Cortex of kidney (tissue), 1 donor: ENCODE measurements at places on chromosomes 2 and 18.

DNA sequence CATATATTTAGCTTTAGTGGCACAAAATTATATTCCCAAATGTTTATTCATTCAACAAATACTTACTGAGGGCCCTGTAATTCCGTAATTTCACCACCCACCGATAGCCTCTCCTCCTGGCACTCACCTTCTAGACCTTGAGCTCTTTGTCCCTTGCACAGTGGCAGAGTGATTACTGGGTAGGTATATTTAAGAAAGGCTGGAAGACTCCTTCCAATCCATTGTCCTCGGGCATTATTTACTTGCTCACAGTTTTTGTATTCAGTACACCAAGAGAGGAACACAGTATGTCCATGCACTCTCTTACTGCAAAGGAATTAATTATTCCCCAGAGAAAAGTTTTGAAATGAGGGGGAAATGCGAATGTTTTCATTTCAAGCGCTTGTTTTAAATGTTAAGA is 1.1 kb upstream of the CDCA7 start:
- no peak for DNase-seq

DNA sequence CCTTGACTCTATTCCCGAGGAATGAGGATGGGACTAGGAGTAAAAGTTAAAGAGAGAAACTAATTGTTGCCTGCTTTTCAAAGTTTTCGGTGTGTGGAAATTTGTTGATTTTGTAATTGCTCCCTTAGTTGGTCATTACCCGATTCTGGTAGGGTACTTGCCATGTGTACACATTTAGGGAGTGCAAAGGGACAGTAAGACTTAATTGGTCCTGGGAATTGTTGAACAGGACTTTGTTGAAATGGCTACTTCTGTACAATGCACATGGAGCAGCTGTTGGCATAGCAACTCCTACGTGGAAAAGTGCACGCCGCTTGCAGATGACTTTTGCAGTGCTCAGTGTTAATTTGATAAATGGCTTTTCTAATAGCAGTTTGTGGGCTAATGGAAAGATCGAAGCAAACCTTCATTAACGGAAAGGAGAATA is 22.9 kb downstream of the EPAS1 start:
- no peak for DNase-seq

- DNase-seq, result no peak
Measured at GRCh38 chr2:202450785-202451184, 74.7 kb downstream of the BMPR2 start.

- DNase-seq, result no peak
Measured at GRCh38 chr2:173048897-173049661, 26.6 kb upstream of the MAP3K20 start.

DNA sequence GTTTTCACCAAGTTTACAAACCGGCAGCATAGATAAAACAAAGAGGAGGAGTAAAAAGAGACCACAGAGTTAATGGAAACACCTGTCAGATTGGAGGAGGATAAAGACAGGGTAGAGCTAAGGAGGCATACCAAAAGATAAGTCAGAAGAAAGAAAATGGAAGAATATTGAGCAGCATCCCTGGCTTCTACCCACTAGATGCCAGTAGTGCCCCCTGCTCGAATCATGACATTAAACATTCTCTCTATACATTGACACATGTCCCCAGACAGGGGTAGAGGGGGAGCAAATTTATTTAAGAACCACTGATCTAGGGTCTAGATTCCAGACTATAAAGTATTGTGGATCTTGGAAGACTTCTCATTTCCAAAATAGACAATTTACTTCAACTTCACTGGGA is 159.8 kb upstream of the ETAA1 start:
- no peak for DNase-seq

GRCh38 chr2:59308108-59308507 is 1067.0 kb upstream of the FANCL start:
- DNase-seq, result no peak

DNA sequence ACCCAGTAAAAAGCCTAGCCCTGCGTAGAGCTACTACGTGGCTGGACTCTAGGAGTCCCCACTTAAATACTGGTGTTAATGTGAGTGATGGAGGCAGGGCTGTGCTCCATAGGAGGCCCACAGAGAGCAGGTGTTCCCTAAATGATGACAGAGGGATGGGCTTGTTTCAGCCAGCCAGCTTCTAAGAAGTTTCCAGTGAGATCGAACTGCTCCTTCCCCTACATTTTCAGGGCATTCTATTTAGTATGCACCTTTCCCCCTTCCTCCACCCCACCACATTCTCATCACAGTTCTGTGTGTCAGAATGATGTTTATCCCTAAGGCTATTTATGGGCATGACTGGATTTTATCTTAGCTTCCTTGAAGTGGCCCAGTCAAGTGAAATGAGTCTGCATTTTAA is 213.0 kb downstream of the TRIB2 start:
- no peak for DNase-seq

GRCh38 chr2:96898641-96899412 is 28.9 kb upstream of the SEMA4C start:
- no peak for DNase-seq

DNA sequence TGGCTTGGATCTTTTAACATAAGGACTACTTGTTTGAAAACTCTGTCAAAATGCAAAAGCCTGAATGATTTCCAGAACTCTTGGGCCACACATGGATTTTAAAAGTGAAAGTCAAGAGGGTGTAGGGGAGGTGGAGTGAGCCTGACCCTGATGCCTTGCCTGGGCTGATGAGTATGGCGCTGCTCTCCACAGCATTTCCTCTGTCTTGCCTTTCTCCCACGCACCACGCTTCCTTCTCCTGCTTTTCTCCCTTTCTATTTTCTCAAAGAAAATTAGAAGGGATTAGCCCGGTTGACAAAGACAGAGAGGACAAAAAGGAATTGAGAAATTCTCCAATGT is 207.0 kb upstream of the CCDC68 start:
- DNase-seq, result no peak

DNA sequence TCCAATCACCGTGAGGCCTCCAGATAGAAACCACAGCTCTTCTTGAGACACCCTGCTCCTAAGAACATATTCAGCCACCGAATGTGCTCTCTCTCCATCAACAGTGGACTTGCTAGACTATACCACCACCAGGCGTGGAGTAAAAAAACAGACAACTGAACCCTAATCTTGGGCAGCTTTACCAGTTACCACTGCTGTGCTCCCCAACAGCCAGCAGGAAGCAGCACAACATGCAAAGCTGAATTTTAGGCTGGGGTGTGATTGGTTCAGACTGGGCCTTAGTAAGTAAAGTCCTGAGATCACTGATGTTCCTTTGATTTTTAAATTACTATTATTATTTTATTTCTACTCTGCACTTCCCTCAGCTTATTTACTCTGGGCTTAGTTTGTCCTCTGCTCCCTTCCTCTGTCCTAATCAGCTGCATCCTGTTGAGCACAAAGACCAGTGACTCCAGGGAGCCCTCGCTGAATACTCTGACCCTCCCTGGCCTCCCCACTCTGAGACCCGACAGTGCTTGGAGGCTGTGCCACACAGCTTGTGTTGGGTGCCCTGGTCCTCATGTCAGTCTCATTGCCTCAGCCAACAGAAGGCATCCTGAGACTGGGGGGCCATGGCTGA is 21.9 kb downstream of the MRPL35 start:
- DNase-seq, result no peak

DNA sequence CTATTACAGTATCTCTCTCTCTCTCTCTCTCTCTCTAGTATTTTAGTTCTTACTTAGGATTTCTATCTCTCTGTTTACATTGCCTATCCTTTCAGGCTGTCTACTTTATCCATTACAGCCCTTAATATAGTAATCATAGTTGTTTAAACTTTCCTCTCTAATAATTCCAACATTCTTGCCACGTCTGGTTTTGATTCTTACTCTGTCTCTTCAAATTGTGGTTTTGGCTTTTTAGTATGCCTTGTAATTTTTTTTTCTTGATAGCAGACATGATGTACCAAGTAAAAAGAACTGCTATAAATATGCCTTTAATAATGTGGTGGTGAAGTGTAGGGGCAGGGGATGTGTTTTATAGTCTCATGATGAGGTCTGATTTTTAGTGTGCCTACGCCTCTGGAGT is 1809.5 kb upstream of the CELF4 start:
- no peak for DNase-seq

- DNase-seq, result no peak
Measured at GRCh38 chr2:237154082-237154638, 68.5 kb downstream of the COPS8 start.

- no peak for DNase-seq
Measured at GRCh38 chr2:97691166-97691565, 21.7 kb downstream of the C2orf92 start.

- DNase-seq, result no peak
Measured at GRCh38 chr2:69202327-69202726, 184.7 kb downstream of the GFPT1 start.

- DNase-seq, result no peak
Measured at GRCh38 chr2:178345951-178346350, 105.0 kb downstream of the PRKRA start.

DNA sequence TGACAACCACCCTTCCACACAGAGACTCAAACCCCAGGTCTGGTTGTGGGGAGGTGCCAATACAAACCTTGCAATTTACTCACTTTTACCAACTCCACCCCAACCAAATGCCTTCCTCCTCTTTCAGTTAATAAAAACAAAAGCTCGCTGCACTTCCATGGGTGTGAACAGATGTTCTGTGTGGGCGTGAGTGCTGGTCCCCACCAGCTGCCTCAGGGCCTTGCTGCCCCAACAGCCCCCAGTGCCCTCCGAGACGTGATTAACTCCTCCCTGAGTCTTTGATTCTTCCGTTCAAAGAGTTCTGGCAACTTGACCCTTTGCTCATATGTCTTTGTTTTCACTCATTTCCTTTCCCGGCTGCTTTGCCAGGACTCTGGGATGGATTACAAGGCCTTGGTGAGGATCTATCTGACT is 258.9 kb upstream of the CXCR4 start:
- DNase-seq, result no peak

DNA sequence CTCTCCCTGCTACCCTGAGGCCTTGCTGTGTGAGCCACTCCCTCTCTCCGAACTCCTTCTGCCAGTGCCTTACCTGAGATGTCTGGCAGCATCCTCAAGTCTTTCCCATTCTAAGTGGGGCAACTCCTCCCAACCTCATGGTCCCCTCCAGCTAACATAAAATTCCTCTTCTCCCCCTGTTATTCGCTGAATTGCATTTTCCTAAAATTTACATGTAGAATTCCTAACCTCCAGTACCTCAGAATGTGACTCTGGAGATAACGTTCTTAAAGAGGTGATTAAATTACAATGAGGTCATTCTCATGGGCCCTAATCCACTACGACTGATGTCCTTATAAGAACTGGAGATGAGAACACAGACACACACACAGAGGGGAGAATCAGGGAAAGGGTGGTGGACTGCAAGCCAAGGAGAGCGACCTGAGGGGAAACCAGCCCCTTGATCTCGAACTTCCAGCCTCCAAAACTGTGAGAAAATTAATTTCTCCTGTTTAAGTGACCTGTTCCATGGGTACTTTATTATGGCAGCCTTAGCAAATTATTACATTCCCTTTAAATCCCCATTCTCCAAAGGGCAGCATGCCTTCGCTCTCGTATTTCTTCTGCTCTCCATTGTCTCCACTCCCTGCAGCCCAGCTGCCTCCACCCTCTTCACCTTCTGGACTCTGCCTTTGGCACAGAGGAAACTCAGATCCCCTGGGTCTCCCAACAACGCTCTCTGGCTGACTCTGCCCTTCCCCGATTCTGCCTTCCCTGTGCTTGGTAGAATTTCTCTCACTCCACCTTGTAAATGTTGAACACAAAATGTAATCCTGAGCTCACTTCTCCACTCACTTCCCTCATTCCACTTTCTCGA is 70.5 kb downstream of the TGIF1 start:
- DNase-seq, result no peak

DNA sequence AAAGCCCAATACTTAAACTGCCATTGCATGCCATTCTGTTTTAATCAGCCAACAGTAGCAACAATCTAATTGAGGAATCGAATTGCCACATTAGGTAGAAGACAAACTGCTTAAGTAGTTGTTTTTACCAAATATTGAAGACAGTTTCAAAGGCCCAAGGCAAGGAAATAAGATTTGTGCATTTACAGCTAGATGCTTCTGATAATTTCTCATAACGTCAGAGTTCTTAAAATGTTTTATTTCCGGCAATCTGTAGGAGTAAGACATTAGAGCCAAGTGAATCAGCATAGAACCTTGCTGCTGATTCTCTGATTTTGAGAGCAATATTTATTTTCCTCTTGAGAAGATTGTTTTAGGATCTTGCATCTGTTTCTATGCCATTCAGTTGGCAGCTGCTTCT is 174.3 kb downstream of the RBM43 start:
- no peak for DNase-seq

DNA sequence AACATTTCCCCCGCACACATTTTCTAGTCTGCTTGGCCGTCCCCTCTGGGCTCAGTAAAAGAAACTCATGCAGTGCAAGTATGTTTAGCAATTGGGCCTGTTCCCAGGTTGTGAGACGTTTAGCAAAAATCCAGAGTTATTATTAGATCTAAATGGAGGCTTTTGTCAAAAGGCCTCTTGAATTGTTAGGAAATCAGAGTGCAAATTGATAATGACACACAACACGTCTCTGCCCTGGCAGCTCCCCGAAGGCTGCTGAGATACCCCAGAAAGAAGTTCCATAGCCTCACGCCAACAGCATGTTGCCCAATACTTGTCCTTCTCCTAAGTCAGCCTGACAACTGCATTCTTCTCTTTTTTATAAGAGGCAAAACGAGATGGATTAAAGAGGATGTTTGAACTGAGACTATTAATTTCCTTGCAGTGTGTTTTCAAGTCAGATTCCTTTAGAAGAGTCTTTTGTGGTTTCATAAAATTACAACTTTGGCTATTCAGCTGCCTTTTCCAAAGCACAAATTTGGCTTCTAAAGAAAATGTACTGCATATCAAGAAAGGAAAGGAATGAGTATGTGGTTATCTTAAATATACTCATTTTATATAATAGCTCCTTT is 202.2 kb downstream of the TRIB2 start:
- no peak for DNase-seq

DNA sequence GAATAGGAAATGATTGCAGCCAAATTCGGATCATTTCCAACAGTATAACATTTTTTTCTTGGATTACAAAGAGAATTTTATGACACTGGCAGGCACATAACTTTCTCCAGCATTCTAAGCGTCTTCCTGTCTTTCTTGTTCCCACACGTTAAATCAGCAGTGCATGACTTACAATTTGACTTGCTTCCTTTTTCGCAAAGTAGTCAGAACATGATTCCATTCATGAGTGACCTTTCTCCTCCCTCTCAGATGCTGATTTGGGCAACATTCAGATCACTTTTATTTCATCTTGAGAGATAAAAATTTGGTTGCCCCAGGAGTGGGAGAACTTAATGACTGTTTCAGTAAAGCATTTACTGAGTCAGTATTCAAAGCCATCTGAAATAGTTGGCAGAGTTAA is 858.7 kb upstream of the ACVR2A start:
- no peak for DNase-seq

GRCh38 chr18:46061387-46061786 is 10.7 kb downstream of the PSTPIP2 start:
- DNase-seq, result no peak
